Activated CD4-positive, alpha-beta memory T cell treated with anti-CD3 and anti-CD28 coated beads for 36 hours (primary cell): ENCODE measurements at places on chromosomes 3 and 15.

GRCh38 chr3:46846624-46847542 lies 16.4 kb downstream of the MYL3 start:
- peak; percentile 8 for DNase-seq

DNA sequence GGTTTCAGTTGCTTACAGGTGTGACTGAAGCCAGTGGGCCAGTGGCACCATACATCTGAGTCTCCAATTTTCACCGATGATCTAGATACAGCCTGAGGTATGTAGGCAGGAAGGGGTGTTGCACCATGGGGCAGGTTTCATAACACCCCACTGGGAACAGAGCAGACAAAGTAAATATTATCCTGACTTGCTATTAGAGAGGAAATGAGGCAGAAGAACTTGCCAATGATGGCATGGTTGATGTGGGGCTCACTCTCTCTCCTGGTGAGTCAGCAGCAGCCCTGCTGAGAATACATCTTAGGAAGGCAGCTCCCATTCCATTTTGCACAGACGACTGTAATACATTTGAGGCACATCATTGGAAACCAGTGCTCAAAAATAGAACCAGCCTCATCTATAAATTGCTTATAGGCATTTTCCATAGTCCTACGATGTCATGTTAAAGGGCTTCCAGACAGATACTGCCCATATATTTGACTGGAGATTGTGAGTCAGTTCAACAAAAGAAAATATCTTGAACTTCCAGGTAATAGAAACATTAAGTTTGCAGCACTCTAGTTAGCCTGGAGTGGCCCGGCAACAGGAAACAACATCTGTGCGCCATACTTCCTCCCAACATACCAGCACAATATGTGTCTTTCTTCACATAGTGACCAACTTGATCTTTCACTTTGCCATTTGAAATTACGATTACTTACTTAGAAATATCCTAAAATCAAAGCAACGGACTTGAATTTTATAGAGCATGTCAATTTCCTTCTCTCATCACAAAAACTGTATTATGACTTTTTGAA lies 175.5 kb downstream of the NECTIN3 start:
- DNase-seq, result no peak

- no peak for DNase-seq
Observed at GRCh38 chr3:127299276-127299675, 11.4 kb upstream of the PRR20G start.

- DNase-seq, result no peak
Observed at GRCh38 chr3:71517271-71517791, 66.2 kb downstream of the FOXP1 start.

GRCh38 chr3:146218880-146219866 lies 31.7 kb downstream of the PLSCR4 start:
- peak; percentile 25 for DNase-seq

- DNase-seq, result no peak
Observed at GRCh38 chr3:161069511-161070251, 35.5 kb downstream of the B3GALNT1 start.

DNA sequence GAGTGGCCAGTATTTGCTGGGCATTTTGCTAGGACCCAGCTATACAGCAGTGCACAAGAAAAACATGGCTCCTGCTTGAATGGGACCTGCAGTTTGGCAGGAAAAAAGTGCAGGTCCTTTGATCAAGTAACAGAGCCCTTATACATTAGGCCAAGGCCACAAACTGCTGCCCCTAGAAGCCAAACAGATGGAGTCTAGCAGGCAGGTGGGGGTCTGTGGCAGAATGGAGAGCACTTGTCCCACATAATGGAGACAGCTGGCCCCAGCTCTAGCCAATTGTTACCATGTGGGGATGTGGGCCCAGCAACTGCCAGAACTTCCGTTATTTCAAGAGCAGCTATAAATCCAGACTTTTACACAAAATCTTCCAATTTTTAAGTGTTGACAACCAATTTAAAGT lies 79.3 kb downstream of the SHQ1 start:
- no peak for DNase-seq

DNA sequence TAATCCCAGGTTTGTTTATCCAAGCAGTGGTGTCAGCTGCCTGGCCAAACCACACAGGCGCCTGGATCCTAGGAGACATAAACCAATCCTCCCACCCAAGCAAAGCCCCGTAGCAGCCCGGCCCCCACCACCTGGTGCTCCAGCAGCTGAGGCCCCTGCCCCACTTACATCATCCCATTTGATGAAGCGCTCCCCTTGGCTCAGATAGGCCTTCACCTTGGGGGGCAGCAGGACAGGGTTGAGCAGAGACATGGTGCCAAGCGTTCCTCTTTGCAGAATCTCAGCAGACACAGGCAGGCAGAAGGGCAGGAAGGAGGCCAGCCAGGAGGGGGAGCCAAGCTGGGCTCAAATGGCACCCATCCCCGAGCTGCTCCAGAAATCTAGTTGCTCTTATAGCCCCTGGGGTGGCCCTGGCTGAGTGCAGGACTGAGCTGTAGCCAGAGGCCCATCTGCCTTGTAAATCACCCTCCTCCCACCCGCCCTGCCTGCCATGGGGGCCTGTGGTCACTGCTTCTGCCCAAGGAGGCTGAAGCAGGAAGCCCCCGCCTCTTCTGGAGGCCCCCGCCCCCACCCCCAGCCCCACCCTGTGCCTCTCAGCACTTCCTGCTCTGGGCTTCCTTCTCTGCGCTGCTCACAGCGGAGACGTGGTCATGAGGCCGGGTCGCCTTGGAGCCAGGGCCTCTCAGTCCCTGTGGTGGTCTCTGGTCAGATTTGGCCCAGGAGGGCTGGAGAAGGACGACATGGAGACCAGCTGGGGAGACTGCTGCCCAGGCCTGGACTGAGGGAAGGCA lies at the start of gene PLCB2:
Gene PLCB2 (minus strand): TSS at position 515 of the 791 bp plus-strand sequence. CDS start 263 bp downstream, at position 252.
- DNase-seq, result peak; percentile 80

GRCh38 chr3:187570776-187571175 lies 99.4 kb downstream of the SST start:
- no peak for DNase-seq

DNA sequence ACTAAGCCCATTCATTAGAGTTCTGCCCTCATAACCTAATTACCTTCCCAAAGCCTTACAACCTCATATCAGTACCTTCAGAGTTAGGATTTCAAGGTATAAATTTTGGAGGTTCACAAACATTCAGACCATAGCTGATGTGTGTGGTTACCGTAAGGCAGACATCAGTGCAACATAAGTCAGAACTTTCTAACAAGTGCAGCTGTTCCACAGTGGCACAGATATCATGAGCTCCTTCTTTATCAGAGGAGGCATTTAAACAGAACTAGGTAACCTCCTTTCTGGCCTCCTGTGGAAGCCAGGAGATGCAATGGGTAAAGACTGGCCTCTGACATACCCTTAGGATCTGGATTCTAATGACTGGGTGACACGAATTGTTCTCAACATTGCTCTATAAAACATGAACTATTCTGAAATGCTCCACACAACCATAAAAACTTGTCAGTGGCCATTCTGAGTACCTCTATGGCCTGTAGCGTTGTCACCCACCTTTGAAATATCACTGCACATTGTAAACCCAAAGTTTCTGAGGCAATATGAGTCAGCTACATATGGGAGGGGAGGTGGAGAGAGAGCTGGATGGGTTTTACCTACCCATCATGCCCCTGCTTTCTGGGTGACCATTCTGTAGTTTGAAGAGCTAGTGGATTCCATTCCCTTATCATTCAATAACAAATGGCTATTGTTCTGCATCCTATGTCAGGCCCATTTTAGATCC lies 546.0 kb upstream of the TBL1XR1 start:
- no peak for DNase-seq

DNA sequence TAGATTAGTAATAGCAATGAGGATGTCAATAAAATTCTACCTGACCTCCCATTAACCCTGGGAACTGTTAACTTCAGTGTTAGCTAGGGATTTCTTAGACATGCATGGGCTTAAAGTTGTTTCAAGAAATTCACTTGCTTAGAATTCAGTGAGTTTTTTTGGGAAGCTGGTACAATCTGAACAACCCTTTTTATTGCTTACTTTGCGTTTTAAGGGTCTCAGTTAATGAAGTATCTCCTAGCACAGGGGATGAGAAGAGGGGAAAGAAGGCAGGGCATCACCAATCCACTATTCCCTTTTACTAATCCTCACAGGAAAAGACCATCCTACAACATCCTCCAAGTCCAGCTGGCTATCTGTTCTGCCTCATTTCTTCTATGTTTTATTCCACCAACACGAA lies 334.9 kb downstream of the MAGI1 start:
- DNase-seq, result no peak

GRCh38 chr3:197356275-197356674 lies 57.9 kb upstream of the DLG1 start:
- DNase-seq, result no peak

DNA sequence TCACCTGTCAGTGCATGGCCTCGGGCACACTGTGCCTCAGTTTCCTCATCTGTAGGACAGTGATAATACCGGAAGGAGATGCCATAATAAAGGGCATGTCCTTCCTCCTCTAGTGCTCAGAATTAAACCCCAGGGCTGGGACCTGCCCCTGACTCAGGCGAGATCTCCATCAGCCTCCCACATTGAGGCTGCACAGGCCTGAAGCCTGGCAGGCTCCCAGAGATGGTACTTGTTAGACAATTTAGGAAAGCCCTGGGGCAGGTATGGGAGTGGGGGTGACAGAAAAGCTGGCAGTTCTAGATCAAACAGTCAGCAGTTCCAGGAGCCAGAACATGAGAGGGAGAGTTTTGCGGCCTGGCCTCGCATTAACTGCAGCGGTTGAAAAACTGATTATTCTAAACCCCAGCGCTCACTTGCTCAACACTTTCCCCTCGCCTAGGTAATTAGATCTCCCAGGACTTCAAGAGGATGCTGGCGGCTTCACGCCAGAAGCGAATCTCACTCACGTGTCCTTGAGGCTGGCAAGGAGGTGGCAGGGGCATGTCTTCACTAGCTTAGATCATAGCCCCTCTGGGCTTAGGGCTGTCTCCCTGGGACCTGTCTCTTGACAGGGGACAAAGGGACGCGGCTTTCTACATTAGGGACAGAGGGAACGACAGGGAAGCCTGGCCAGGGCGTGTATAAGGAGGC lies 73.1 kb downstream of the ATP2B2 start:
- no peak for DNase-seq

DNA sequence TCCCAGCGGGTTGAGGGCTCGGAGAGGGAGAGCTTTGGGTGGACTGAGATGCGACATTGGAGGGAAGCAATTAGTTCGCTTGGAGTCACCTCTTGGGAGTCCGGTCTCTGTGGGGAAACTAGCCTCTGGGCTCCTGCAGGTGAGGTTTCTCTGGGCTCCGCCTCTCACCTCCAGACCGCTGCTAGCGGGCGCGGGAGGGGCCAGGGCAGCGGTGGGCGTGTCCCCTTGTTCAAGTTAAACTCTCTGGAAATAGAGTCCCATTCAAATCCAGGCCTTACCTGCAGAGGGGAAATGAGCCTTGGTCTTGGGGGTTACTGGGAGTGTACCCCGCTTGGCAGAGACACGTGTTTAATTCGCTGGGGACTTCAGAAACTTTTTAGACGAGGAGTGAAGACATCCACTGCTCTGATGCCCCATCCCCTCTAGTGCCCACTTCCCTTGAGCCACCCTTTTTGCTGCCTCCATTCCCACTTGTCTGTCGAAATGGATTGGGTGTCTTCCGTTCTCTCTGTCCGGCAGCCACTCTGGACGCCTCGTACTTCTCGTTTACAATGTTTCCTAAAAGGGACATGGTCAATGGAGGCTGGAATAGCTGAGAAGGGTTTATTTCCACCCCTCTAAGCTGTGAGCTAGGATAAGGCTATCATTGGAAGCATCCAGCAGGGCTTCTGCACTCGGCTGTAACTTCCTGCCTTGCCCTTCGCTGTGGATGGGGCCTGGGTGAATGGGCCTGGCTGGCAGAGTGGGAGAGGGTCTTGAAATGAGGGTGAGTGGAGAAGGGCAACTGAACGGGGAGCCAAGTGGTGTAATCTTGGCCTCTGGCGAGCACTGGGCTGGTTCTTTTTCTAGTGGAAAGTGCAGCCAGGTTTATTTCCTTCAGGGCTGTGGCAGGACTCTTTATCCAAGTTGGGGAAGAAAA lies 1.1 kb downstream of the MITF start:
- no peak for DNase-seq

- DNase-seq, result no peak
Observed at GRCh38 chr3:30174357-30174756, 432.0 kb upstream of the TGFBR2 start.

GRCh38 chr15:75170203-75170602 lies 31.5 kb upstream of the C15orf39 start:
- DNase-seq, result no peak

DNA sequence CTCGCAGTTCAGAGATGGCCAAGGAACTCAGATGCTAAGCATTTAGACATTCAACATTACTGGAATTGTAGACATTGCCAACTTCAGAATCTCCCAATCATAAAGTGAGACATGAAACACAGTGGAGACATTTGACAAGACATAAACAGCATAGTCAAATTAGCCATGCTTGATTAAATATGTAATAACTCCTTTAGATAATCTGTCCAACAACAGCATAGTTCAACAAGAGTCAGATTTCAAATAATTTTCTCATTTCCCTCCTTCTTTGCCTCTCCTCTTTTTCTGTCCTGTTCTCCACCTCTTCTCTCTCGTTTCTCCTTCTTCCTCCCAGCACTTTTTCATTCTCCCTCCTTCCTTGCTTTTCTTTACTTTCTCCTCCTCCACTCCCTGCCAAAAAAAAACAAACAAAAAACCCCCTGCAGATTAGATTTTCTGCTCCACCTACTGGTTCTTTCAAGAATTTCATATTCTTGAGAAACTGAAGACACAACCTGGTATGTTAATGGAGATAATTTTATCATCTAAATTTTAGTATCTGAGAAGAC lies 20.2 kb downstream of the CPOX start:
- DNase-seq, result no peak

- DNase-seq, result no peak
Observed at GRCh38 chr3:133987948-133988484, 41.7 kb downstream of the SLCO2A1 start.

- no peak for DNase-seq
Observed at GRCh38 chr3:139671863-139672646, 5.7 kb downstream of the NMNAT3 start.

GRCh38 chr3:16513141-16514020 lies at the start of gene RFTN1:
Gene RFTN1, minus strand, starts transcription at chr3:16513699. Its CDS starts 19,830 bp downstream, at chr3:16493869.
- DNase-seq, result peak; percentile 71

DNA sequence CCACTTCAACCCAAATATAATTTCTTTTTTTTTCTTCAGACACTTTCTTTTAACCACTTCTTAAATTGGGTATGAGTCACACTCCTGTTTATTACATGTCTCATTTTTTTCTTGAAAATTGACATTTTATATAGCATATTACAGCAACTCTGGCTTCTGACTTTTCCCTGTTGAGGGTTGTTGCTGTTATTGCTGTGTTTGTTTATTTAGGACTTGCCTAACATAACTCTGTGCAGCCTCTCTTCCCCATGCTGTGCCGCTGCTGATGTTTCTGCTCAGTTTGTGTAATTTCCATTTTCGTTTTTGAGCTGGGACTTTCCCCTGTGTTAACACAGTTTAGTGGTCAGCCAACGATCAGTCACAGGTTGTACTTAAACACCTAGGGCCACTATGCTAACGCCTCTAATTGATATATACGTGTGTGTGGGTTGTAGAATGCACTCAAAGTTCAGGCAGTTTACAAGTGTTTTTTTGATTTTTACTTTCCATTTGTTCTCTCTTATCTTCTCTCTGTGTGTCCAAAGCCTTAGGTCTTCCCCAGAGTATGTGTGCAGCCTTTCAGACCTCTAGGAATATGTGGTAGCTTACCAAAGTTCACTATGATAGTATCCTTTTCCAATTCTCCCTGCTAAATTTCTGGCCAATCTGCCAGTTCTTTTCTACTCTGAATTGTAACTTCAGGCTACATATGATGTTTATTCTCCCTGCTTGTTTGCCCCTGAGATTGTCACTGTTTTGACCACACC lies 337.2 kb downstream of the ZBTB20 start:
- peak; percentile 36 for DNase-seq
